ENCODE measurements at places on chromosomes 4 and X.

DNA sequence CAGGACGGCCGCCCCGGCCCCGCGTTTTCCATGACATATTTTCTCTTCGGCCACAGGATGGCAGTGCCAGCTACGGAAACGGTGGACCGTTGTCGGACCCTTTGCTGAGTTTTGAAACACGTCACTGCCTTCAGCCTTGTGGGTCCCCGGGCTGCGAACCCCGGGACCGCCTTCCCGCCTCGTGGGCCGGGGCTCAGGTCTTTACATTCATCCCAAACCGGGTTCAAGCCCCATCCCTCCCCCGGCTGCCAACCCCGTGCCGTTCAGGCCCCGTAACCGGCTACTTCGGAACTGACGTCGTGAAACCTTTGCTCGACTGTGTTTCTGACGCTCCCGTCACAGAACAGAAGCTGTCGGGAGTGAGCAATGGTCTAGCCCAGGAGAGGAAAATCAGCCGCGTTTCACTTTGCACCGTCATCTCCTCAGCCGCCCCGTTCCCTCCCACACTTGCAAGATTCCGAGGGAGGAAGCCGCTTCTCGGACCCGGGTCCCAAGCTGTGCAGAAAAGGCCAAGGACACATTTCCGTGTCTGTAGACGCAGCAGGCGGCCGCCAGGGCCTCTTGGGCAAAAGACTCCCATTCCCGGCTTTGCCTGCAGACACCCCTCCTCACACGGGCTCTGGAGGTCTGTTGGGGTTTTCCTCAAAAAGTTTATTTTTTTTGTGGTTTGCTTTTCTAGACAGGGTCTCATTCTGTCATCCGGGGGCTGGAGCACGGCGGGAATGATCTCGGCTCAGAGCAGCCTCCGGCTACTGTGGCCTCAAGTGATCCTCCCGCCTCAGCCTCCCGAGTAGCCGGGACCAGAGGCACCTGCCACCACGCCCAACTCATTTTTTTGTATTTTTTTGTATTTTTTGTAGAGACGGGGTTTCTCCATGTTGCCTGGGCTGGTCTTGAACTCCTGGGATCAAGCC lies 41.4 kb upstream of the PPP2R3B start:
- DNase-seq: peak; percentile 10

GRCh38 chr4:95674521-95674981 lies 125.8 kb upstream of the UNC5C start:
- no peak for DNase-seq

DNA sequence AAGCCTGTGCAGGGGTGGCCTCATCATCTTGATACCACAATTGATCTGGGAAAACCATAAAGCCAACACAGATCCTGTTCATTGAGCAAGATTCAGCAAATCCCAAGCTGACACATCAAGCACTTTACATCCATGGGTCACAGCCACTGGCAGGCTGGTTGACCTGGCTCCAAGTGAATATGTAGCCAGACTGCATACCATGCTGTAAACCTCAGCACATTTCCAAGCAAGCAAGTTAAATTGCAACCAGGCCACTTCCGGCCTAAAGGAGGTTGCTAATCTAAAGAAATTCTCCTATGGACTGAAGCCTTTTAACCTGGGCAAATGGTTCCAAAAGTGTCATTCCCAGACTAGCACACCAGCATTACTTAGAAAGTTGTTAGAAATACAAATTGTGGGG lies 54.4 kb upstream of the USP26 start:
- no peak for DNase-seq

GRCh38 chrX:40061871-40062524 lies 35.8 kb downstream of the BCOR start:
- DNase-seq: no peak

GRCh38 chrX:132576939-132577338 lies 88.1 kb upstream of the MBNL3 start:
- DNase-seq: no peak

- DNase-seq: peak; percentile 20
Observed at GRCh38 chrX:40960041-40960440, 125.2 kb upstream of the USP9X start.

DNA sequence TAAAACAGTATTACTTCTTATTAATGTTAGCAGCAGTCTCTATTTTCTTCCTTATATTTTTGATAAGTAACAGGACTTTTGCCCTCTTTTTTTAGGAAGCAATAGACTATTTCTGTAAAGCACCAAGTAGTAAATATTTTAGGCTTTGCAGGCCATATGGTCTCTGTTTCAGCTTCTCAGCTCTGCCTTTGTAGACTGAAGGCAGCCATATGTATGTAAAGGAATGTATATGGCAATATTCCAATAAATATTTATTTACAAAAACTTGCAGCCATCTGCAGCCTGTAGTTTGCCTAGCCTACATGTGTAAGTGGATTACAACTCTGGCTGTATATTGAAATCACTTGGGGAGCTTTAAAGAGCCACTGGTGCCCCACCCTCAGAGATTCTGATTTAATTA lies 15.0 kb downstream of the RADX start:
- no peak for DNase-seq

DNA sequence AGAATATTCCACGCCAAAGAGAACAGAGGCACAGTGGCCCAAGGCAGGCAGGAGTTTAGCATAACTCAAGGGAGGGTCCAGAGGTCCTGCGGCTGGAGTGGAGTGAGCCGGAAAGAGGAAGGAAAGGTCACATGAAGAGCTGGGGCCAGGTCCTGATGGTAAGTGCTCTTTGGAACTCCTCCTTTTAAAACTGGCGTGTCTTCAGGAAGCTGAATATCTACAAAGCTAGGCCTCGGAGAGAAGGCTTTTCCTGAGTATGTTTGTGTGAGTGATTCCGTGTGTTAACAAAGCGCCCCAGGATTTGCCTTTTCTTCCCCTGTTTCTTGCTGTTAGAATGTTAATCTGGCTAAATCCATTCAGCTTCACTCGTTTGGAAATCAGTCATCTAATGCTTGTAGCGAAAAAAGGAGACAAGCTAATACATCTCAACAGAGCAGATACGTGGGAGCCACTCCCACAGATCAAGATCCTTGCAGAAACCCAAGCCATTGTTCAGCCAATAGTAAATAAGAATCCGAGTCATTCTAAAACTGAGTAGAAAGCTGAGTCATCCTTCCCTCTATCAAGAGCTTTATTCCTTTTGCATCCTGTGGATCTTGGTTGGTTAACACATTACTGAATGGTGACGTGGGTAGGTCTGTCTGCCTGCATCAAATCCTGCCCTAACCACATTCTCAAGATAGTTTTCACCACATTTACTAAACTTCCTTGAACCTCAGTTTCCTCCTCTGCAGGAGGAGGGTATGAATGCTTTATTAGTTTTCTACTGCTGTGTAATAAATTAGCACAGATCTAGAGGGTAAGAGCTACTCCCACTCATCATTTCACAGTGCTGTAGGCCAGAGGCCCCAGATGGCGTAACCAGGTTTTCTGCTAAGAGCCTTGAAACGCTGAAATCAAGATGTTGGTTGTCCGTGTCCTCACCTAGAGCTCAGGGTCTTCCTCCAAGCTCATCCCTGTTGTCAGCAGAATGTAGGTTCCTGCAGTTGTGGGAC lies 43.2 kb upstream of the RBM47 start:
- peak; percentile 77 for DNase-seq

DNA sequence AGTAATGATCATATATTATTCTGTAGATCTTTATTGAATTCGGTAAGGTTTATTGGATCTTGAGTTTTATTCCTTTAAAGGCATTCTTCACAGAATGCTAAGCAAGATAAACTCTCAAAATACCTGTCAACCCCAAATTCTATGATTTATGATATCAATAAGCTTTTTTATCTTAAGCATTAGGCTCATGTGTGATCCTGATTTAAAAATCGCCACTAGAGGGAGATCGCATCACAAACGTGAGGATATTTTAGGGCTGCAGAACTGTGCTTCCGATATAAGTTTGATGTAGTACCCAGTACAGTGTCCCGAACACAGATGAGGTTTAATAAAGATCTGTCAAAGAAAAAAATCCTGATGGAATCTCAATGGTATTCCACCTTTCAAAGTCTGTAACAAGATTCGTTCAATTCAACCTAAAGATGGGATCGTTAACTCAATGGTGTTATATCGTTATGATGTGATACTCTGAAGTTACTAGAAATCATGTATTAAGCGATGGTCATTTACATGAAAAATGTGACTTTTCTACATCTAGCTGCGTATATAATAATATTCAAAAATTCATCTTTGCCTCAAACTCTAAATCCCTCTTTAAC lies 169.0 kb downstream of the CORIN start:
- peak; percentile 38 for DNase-seq

DNA sequence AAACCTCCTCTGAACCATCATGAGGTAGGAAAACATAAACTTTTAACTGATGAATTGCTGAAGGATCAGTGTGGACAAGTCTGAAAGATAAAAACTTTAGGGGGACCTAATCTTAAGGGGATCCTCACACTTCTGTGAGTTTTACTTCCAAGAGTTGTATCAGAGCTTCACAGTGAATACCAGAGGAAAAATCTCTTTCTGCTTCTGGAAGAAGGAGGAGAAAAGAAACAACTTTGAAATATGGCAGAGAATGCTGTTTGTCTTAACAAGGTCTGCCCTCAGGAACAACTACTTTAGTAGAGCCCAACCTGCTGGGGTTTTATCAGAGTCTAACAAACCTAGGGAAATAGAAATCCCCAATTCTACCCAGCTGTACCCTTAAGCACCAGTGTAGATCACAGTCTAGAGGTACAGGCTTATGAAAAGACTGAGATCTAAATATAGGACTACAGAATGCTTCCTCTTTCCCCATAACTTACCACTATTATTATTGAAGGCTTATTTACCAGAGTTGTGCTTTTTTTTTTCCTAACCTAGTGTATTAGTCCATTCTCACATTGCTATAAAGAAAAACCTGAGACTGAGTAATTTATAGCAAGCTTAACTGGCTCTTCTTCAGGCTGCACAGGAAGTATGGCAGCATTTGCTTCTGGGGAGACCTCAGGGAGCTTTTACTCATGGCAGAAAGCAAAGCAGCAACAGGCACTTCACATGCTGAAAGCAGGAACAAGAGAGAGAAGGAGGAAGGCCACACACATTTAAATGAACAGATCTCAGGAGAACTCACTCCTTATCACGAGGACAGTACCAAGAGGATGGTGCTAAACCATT lies 167.9 kb downstream of the CAMK2D start:
- DNase-seq: no peak

DNA sequence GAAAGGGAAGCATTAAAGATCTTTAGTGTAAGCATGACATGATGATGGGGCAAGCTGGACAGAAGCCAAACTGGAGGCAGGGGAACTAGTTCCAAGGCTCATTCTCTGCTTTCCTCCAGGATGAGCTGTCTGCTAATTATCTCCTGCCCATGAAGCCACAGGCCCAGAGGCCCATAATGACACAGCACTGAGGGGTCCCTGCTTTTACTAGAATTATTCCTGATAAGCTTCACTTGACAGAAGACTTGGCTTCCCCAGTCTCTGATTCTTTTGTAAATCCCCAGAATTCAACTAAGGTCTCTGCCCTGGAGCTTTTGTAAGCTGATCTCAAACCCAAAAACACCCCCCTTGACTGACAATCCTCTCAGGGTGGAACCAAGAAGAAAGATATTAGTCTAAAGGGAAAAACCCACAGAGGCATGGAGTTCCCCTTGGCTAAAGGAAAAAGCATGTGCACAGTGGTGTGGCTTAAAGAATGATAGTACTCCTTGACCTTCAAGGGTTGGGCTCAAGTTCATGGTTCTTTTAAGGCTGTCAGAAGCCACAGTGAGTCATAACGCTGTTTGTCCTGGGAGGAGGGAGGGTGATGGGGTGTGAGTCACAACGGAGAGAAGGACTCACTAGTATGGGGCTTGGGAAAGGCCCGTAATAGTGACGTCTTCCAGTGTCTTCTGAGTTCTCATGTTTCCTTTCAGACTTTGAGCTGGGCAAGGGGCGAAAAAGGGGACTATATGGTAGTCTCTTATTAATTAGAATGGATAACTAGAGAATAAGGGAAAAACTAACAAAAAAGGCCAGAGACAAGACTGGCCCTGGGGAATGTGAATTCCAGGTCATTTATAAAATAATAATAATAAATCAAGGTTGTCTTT lies 146.0 kb upstream of the CPEB2 start:
- DNase-seq: peak; percentile 100

DNA sequence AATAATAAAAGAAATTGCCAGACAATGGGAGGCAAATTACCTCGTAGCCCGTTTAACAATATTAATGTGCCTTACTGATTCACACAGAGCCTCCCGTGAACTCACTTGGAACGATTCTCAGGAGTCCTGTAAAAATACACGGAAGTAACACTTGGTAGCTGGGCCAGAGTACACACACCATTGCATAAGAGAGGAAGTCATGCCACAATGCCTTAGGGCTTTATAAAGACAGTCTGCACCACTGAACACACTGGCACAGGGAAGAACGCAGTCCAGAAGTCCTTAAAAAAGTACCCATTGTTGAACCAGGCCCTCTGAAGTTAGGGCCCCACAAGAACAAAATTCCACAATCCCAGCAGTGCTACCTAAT lies 15.1 kb downstream of the SLC2A9 start:
- DNase-seq: peak; percentile 81

GRCh38 chrX:141609111-141609510 lies 19.6 kb downstream of the SPANXA2 start:
- DNase-seq: no peak

DNA sequence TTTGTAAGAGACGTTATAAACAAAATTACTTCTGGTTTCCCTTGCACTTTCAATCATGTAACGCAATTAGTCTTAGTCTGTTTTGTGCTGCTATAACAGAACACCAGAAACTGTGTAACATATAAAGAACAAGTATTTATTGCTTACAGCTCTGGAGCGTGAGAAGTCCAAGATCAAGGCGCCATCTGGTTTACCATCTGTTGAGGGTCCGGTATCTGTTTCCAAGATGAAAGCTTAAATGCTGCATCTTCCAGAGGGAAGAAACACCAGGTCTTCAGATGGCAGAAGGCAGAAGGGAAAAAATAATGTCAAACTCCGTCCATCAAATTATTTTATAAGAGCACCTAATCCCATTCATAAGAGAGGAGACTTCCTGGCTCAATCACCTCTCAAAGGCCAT lies 474.1 kb downstream of the PDGFC start:
- DNase-seq: no peak

- peak; percentile 59 for DNase-seq
Observed at GRCh38 chr4:71186566-71187403, 152.0 kb upstream of the SLC4A4 start.

- DNase-seq: no peak
Observed at GRCh38 chr4:138655286-138655685, 360.3 kb upstream of the NOCT start.

- DNase-seq: no peak
Observed at GRCh38 chrX:46637938-46638337, 64.4 kb downstream of the CHST7 start.

DNA sequence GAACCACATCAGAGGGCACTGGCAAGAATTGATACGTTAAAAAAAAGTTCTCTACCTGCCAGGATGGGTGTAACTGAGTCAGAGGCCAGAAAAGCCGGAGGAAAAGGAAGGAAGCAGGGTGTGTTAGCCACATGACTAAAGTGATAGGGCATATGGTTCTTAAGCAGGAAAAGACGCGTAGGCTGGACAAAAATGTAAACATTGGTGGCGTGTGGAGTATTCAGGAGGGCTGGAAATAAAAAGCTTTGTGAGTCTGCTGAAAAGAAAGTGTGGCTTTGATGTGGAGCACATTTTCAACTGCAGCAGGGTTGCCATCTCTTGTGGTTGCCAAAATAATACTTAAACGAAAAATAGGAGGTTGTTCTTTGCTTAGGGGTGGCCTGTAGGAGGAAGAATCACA lies 186.5 kb upstream of the RPL34 start:
- no peak for DNase-seq

GRCh38 chr4:86026720-86027119 lies 333.1 kb downstream of the MAPK10 start:
- no peak for DNase-seq

- DNase-seq: no peak
Observed at GRCh38 chr4:16790508-16790907, 107.9 kb downstream of the LDB2 start.

All from stromal cell of bone marrow (primary cell).